Stimulated activated CD4-positive, alpha-beta T cell treated with anti-CD3 and anti-CD28 coated beads, Interleukin-1b, Interleukin-23, amount 100 ng/mL, for 1 hour (primary cell): ENCODE measurements at places on chromosomes 12 and 14.

- no peak for DNase-seq
Observed at GRCh38 chr14:100841761-100842403, 16.0 kb downstream of the MEG3 start.

GRCh38 chr12:68878283-68878682 is 54.7 kb downstream of the CPM start:
- DNase-seq, result no peak

GRCh38 chr12:97404543-97404942 is 58.1 kb upstream of the RMST start:
- no peak for DNase-seq

GRCh38 chr14:75311356-75311755 is 32.7 kb downstream of the FOS start:
- DNase-seq, result no peak

GRCh38 chr12:18723752-18724151 is 14.1 kb downstream of the PLCZ1 start:
- no peak for DNase-seq

- no peak for DNase-seq
Observed at GRCh38 chr12:51777457-51777856, 71.1 kb downstream of the FIGNL2 start.

DNA sequence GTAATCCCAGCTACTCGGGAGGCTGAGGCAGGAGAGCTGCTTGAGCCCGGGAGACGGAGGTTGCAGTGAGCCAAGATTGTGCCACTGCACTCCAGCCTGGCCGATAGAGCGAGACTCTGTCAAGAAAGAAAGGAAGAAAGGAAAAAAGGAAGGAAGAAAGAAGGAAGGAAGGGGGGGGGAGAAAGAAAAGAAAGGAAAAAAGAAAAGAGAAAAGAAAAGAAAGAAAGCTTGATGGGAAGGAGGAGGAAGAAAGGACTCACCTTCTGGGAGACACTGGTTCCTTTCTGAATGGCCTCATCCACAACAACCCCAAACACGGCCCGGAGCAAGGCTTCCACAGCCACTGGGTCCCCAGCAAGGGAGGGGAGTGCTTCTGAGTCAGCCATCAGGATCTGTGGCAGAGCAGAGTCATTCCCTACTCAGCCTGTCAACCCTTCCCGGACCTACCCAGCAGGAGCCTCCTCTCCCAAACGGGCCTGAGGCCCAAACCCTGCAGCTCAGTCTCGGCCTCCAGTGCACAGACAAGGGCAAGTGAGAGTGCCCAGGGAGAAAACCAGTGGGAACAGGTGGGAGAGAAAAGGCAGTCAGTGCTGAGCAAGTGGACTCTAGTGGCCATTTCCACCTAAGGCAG is 7.3 kb upstream of the ZNF740 start:
- DNase-seq, result no peak
